ENCODE measurements at places on chromosomes 3 and 15.

GRCh38 chr15:55820043-55820442, 77.1 kb upstream of the PRTG start:
- no peak for DNase-seq

- DNase-seq, result no peak
These were observed 4.6 kb downstream of the ATP13A3 start for GRCh38 chr3:194482196-194482593.

DNA sequence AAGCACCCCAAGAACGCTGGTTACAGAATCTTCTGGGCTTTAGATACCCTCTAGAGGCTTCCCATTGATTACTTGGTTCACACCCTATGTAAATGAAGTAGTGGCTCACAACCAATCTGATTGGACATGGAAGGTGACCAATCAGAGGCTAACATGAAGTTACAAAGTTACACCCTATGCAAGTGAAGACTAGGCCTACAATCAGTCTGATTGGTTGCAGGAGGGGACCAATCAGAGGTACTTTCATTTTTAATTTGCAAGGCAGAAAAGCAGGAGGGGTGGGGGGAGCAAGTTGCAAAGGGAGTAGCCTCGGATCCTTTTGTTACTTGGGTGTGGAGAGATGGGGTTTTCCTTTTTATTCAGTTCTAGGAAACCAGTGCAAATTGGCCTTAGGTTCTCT, 11.1 kb upstream of the RTP2 start:
- no peak for DNase-seq

DNA sequence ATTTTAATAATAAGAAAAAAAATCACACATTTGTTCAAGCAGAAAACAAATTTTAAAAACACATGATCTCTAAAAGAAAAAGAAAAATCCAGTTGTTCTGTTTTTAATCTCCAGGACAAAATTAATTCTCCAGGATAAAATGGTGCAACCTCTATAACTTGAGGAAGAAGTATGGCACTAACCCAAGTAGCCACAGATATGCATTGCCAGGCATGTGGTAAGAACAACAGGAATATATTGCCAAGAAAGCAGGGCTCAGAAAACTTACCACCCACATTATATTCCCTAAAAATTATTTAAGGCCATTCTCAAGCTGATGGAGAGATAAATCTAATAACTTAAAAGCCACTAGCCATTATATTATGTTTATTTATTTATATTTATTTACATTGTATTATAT, 295.7 kb upstream of the TMCO5A start:
- DNase-seq, result no peak

- DNase-seq, result no peak
These were observed 187.4 kb downstream of the OR4M2 start for GRCh38 chr15:22267761-22268160.
